ENCODE measurements at places on chromosomes 5 and 9.

DNA sequence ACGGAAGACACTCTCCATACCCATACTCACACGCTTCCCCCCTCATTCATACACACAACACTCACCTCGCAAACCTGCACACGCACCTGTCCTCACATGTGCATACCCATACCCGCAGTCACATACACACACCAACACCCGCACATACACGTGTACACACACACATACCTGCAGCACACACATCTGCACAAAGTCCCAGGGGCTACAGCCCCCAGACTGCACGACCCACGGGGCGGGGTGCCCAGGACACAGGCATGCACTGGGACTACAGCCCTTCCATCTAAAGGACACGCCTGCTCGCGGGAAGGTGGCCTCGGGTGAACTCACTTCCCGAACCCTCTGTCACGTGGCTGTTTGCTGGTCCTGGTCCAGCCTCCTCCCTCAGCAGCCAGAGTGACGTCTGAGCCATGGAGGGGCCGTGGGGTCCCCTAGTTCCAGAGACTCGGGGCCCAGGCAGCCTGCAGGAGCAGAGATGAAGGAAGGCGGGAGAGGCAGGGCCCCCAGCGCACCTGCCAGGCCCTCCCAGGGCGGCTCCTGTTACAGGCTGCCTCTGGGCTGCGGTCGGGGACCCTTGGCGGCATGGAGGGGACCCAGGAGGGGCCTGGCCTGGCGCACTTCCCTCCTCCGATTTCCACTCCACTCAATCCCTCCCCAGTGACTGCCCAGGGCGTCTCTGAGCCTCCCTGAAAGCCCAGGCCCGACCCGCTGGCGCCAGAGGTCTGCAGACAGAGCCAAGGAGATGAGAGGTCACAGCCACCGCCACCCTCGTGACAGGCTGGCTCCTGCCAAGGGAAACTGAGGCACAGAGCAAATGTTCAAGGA lies 8.1 kb downstream of the SLC12A7 start:
- DNase-seq = no peak

- no peak for DNase-seq
Measured at GRCh38 chr5:97751540-97751939, 568.5 kb upstream of the RIOK2 start.

DNA sequence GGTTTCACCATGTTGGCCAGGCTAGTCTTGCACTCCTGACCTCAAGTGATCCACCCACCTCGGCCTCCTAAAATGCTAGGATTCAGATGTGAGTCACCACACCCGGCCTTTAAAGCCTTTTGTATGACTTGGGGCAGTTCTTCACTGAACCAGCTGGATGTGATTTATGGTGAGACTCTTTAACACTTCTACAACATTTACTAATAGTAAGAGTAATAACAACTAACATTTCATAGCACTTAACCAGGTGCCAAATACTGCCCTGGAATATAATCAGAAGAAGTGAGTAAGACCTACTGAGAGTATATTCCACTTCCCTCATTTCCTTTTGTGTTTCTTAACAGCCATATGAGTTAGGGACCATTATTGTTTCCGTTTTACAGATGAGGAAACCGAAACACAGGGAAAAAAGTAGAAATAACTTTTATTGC lies 10.0 kb downstream of the ZSWIM6 start:
- no peak for DNase-seq

GRCh38 chr5:170941788-170942187 lies 80.0 kb downstream of the RANBP17 start:
- no peak for DNase-seq

- no peak for DNase-seq
Measured at GRCh38 chr9:121261107-121261460, 6.9 kb upstream of the GSN start.

DNA sequence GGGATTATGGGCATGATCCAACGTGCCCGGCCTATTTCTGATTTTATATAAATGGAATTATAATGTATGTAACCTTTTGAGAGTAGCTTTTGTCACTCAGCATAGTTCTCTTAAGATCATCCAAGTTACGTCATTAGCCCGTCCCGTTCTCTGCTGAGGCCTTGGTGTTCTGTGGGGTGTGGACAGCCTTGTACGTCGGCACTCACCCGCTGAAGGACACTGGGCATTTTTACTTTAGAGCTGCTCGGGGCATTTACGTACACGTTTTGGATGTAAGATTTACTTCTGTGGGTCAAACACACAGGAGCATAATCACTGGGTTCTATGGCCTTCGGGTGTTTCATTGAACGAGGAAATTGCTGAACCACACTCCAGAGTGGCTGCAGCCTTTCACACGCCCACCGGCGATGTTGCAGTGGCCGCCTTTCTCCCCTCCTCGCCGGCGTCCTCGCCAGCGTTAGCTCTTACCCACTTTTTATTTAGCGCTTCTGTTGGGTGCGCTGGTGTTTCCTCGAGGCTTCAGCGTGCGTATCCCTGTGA lies 101.8 kb downstream of the EHMT1 start:
- no peak for DNase-seq
